ENCODE measurements at places on chromosomes 13 and 19.

DNA sequence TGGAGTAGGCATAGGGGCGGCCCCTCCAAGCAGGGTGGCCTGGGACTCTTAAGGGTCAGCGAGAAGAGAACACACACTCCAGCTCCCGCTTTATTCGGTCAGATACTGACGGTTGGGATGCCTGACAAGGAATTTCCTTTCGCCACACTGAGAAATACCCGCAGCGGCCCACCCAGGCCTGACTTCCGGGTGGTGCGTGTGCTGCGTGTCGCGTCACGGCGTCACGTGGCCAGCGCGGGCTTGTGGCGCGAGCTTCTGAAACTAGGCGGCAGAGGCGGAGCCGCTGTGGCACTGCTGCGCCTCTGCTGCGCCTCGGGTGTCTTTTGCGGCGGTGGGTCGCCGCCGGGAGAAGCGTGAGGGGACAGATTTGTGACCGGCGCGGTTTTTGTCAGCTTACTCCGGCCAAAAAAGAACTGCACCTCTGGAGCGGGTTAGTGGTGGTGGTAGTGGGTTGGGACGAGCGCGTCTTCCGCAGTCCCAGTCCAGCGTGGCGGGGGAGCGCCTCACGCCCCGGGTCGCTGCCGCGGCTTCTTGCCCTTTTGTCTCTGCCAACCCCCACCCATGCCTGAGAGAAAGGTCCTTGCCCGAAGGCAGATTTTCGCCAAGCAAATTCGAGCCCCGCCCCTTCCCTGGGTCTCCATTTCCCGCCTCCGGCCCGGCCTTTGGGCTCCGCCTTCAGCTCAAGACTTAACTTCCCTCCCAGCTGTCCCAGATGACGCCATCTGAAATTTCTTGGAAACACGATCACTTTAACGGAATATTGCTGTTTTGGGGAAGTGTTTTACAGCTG lies at the start of the genes BRCA2 and ZAR1L:
TSS of gene BRCA2 (plus strand) at position 271 of the 790 bp plus-strand sequence. CDS start 953 bp downstream, outside the sequence.
TSS of gene ZAR1L (minus strand) at position 126 of the 790 bp plus-strand sequence. CDS start 3,438 bp downstream, outside the sequence.
- peak; percentile 82 for DNase-seq

DNA sequence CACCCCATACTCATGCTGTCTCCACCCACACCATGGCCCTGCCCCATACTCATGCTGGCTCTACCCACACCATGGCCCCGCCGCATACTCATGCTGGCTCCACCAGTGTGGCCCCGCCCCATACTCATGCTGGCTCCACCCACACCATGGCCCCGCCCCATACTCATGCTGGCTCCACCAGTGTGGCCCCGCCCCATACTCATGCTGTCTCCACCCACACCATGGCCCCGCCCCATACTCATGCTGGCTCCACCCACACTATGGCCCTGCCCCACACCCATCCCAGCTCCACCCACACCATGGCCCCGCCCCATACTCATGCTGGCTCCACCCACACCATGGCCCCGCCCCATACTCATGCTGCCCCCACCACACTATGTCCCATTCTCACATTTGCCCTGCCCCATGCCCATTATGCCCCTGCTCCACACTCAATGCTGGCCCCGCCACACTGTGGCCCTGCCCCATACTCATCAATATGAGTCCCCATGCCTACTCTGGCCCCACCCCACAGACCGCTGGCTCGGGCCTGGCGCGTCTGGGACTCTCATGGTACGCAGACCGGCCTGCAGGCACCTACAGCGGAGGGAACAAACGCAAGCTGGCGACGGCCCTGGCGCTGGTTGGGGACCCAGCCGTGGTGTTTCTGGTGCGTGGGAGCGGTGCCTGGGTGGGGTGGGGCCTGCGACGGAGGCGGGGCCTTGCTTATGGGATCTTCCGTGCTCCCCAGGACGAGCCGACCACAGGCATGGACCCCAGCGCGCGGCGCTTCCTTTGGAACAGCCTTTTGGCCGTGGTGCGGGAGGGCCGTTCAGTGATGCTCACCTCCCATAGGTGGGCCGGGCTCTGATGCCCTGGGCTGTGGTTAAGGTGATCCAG lies 3.7 kb upstream of the ARHGAP45 start:
- DNase-seq = no peak

DNA sequence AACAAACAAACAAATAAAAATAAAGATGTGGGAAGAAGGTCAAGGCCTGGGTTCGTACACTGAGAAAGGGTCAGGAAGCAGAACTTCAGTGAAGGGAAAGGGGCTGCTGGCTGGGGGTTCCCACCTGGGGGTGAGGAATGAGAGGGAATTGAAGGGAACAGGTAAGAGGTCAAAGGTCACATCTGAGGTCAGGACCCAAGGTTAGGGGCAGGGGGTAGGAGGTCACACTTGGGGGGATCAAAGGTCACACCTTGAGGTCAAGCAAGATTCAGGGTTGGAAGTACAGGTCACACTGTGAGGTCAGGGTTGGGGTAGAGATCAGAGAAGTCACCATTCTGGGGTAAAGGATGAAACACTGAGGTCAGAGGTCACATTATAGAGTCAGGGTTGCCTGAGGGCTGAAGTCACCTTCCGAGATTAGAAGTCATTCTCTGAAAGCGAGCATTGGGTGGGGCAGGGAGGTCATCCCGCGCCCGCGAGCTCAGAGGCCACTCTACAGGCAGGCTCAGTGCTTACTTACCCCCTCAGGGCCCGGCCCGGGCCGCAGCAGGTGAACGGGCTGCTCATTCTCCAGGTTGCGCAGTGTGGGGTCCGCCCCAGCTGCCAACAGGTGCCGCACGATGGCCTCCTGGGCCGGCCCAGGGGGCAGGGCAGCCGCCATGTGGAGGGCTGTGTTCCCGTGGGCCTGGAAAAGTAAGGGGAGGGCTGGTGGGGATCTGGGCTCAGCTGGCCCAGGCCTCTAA lies 10.8 kb downstream of the NFKBID start:
- no peak for DNase-seq

DNA sequence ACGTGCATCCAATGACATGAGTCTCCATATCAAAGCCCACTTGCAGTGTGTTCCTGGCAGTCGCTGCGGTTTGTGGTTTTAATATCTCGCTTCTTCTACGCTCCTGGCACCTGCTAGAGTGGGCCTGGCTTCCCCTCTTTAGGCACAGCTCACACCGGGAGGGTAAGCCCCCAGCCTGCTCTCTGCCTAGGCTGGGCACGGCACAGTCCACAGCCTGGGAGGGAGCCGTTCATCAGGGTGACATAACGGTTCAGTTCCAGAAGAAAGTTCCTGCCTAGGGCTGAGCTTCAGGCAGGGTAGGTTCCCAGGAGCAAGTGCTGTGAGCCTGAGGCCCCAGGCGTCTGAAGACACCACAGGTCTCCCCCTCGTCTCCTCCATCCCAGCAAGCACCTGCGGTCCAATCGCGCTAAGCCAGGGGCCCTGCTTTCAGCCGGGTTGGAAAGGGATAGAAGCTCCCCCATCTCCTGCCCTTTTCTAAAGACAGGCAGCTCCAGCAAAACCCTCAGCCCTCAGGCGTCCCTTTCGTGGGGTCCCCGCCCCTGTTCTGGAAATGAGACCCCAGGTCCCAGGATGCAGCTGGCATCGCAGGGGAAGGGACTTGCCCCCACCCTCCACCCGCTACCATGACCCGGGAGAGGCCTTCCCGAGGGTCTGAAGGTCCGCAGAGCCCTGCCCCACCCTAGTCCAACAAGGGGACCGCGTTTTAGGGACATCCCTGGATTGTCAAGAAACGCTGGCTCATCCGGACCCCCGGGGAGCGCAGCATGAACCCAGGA lies 121.6 kb upstream of the ZNF507 start:
- DNase-seq = no peak
